ENCODE measurements at places on chromosomes 5 and 9. TPM values are rescaled to one million over a fixed set of nuclear protein-coding genes. Genes with fewer than 3 reads are reported as not detected.

DNA sequence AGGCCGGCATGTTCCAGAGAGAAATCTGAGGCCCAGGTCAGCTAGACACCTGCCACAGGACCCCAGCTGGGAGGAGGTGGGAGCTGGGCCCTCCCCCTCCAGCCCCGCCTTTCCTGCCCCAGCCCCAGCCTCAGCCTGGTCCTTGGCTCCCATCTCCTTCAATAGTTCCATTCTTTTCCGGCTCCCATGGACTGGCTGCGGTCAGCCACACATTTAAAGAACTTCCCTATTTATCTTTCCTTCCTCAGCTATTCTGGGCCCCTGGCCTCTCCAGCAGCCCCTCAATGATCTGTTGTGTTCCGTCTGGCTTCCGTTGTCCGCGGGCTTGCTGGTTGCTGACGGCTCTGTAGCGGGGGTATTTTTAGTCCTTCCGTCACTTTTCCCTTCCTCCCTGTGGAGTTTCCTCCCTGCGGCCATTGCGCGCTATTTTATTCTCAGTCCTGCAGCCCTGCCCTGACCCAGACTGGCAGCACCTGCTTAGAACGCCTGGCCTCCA, 73.8 kb downstream of the AMBP start:
- DNase-seq, result peak; percentile 85

DNA sequence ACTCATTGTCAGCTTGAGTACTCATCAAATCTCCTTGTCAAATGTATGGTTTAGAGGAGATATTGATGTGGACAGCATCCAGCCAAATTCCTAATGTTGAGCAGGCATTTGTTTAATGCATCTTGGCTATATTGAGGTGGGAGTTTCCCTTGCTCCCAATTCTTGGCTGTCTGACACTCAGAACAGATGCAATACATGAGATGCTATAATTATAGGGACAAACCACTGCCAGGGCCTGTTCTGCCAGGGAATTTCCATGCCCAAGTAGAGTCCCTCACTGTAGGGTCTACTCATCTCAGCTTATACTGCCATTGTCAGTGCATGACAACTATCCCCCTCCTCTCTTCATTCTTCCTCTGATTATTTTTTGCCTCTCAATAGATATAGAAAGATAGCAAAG, 392.0 kb upstream of the KCNN2 start:
- no peak for DNase-seq

Gene PRSS3
- total RNA-seq, result not detected

GRCh38 chr9:2691212-2691611, 26.1 kb upstream of the KCNV2 start:
- DNase-seq, result no peak

DNA sequence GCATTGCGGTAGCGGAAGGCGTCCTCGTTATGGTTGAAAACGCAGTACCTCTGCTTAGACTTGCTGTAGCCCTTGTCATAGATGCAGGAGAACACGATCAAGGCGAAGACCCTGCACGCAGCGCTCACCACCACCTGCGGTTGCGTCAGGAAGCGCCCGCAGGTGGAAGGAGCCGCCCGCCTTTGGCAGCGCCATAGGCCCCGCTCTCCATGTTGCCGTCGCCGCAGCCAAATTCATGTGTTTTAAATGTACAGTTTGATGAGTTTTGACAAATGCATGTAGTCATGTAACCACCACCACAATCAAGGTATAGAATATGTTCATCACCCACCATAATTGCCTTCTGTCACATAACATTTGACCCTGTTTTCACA, 84.9 kb upstream of the CEP78 start:
- no peak for DNase-seq

GRCh38 chr5:162288647-162289296, 221.2 kb downstream of the GABRG2 start:
- no peak for DNase-seq

DNA sequence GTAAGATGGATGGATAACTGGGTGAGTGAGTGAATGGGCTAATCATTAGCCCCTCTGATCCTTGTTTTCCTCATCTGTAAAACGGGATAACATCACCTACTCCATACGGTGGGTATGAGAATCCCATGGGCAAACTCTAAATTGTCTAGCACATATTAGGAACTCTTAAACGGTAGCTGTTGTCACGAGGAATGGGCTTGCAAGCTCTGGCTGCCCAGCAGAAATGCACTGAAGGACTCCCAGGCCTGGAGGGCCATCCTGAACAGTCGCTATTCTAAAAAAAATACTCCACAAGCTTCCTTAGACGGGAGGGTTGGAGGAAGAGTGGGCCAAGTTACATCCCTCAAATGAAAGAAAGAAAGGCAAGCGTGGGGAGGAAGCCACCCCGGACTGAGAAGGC, 711 bp upstream of the POU4F3 start:
- no peak for DNase-seq

DNA sequence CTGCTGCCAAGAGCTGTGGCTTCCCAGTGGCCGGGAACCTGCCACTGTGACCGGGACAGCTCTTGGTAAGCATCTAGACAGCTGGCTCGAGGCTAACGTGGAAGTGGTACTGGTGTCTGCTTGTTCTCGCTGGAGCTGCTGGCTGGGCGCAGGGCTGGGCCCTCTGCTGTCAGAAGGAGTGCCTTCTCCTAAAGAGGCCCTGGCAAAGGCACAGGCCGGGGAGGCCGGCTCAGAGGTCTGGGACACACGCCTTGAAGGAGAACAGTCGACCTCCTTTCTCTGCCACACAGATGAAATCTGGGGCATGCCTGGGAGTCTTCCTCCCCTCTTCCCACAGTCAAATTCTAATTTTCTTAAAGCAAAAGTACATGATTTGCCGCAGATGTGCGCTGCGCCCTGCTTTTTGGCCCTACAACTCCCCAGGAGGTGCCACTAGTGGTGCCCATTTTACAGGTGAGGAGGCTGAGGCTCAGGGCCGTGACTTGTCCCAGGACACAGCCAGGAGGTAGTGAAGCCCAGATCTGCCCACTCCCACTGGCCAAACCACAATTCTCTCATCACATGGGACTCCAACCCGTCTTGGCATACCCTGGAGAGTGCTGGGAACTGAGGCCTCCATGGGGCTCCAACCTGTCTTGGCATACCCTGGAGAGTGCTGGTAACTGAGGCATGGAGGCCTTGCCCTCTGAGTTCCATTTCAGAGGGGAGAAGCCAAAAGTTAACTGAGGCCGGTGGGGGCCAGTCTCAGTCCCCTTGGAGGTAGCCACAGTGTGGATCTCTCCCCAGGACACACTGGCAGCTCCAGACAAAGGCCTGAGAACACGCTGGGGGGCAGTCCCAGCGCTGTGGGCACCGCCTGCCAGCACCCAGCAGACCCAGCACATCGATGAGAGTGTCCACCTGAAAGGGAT, 12.0 kb upstream of the RXRA start:
- peak; percentile 40 for DNase-seq

DNA sequence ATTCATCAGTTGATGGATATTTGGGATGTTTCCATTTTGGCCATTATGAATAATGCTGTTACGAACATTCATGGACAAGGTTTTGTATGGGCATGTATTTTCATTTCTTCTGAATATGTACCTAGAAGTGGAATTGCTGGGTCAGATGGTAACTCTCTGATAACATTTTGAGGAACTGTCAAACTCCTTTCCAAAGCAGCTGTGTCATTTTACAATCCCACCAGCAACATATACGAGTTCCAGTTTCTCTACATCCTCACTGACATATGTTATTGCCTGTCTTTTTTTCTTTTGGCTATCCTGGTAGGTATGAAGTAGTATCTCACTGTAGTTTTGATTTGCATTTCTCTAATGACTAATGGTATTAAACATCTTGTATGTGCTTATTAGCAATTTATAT, 86.7 kb downstream of the PRKACG start:
- DNase-seq, result no peak

DNA sequence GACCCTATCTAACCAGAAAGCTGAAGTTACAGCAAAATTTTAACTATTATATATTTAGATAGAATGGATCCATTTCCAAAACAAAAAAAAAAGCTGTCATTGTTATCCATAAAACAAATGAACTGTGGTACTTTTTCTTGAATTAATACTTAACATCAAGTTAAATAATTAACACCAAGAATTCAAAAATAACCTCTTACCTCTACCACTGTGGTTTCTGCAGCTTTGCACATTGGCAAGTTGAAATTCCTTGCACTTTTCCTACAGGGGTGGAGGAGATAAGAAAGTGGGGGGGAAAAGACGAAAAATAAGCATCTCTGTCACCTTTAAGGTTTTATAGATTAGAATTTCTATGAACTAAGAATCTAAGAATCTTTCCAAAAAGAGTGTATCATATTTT, 30.0 kb downstream of the OXCT1 start:
- DNase-seq, result no peak

Gene CCL27
- 0.46 TPM for total RNA-seq

Gene MEGF10
- 2.7 TPM for total RNA-seq

GRCh38 chr9:72415163-72415562, 50.2 kb upstream of the ZFAND5 start:
- DNase-seq, result no peak

DNA sequence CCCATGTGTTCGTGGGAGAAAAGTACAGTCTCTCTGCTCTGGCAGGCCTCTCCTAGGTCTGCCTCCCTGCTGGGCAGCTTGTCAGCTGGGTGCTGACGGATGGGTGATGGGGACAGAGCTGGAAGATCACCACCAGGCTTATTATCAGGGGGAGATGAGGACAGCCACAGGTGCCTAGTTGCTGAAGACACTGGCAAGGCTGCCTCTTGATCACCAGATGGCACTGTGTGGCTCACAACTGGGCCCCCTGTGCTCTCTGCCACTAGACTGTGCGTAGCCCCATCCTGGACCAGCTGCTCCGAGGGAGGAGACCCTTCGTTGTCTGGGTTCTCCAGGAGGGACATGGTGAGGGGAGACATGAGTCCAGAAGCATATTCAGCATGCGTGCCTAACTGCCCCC, 73.0 kb downstream of the KIF24 start:
- DNase-seq, result no peak

DNA sequence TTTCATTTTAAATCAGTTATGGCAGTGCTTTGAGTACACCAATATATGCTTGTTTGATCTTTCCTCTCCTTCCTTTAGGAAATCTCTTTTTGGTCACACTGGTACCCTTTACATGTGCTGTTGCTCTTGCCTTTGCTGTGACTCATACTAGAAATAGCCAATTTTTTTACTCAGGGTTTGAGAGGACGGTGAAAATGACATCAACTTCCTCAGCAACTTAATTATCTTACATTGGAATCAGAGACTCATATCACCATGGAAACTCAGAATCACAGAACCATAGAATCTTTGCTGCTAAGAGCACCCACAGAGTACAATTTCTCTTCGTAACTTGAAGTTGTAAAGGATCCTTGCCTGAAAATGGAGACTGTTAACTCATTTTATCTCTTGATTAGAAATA, 13.8 kb upstream of the ZNF300 start:
- no peak for DNase-seq

Gene NFIB
- 143 TPM for total RNA-seq

Gene KCNIP1
- not detected for total RNA-seq

GRCh38 chr9:21070906-21071305, 6.8 kb downstream of the IFNB1 start:
- DNase-seq, result no peak

GRCh38 chr5:157455057-157455456, 5.0 kb upstream of the NIPAL4 start:
- DNase-seq, result no peak

DNA sequence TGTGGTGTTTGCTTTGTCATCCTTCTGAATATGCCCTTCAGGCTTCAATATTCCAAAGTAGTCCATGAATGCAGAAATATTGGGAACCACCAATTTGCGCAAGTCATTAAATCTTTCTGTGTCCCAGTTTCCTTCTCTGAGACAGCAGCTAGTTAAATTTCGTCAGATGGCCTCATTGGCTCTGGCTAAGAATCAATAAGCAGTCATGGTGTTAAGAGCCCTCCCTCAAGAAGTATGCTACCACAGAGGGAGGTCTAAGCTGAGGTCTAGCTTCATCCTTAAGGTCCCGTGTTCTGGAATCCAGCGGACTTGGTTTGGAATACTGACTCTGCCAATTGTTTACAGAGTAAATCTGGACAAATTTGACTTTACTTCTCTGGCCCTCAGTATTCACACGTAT, 59.1 kb upstream of the C5orf58 start:
- no peak for DNase-seq

Gene SPINK7
- total RNA-seq, result not detected

Gene KCNV2
- total RNA-seq, result not detected

DNA sequence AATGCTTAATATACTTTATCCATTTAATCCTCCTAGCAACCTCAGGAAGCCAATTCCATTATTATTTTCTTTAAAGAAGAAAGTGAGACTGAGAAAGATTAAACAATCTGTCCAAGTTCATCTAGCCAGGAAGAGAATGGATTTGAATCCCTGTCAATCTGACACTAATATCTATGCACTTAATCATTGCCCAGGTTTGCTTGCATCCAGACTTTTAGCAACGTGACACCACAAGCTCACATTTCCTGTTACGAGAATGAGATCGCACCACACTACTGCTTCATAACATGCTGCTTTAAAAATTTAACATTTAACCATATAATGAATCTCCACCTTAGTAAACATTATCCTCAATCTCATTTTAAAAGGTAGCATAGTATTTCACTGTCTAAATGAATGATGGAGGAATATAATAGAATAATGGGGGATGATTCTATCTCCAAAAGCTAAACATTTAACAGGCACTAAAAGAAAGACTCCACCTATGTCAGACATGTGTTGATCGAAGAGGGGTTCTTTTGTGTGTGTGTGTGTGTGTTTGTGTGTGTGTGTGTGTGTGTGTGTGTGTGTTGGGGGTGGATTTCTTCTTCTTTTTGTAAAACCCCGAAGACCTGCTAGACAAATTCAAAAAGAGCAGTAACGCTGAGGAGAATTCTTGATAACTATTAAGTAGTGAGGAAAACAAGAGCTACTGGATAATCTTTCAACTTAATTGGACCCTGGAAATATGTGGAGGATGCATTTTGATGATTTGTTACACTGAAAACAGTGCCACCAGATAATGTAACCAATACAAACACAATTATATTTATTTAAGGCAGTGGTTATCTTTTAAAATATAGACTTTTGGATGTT, 138.7 kb upstream of the NR3C1 start:
- no peak for DNase-seq

Gene IL33
- total RNA-seq, result 45.2 TPM

- DNase-seq, result no peak
These were observed 168.3 kb upstream of the OTULINL start for GRCh38 chr5:14413331-14413750.

Gene TMEM245
- total RNA-seq, result 93.1 TPM

Gene AGXT2
- total RNA-seq, result not detected

- DNase-seq, result no peak
These were observed 61.4 kb upstream of the CKMT2 start for GRCh38 chr5:81171769-81172168.

Gene CXCL14
- total RNA-seq, result 8.9 TPM

GRCh38 chr9:109329638-109330258, 8.9 kb upstream of the EPB41L4B start:
- DNase-seq, result peak; percentile 75

Gene PCDHB12
- 2.5 TPM for total RNA-seq

Gene SIL1
- 43.7 TPM for total RNA-seq

Gene SPINK6
- not detected for total RNA-seq

- no peak for DNase-seq
These were observed 20.0 kb downstream of the TMEFF1 start for GRCh38 chr9:100492952-100493351.

Gene SLC25A46
- total RNA-seq, result 43.6 TPM
